Right ventricle myocardium inferior (tissue), 1 donor: ENCODE measurements at places on chromosomes 3 and 15. TPM values are rescaled to one million over a fixed set of nuclear protein-coding genes. Genes with fewer than 3 reads are reported as not detected.
A peak's percentile ranks its signal among the peaks of the same experiment; 100 is the strongest.

- no peak for DNase-seq
These were observed 8.8 kb downstream of the STOML1 start for GRCh38 chr15:73983211-73983727.

GRCh38 chr15:62492900-62493299 is 327.8 kb upstream of the C2CD4B start:
- DNase-seq = no peak

DNA sequence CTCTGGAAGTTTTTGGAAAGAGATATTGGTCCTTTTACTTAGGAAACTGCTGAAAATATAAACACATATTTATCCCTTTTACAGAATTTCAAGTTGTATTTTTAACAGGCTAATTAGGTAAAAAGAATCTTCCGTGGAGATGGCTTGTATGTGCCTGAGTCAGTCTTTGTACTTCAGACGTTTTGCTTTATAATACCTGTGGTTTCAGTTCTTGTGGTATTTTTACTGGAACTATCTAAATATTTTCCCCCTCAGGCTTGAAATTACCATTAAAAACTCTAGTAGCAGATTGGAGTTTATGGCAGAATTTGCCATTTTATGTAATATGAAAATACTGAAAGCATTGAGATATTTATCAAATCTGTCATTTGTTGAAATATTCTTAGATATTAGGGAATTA is 151.6 kb upstream of the CGNL1 start:
- no peak for DNase-seq

- DNase-seq = no peak
These were observed 6.9 kb downstream of the NUDT16 start for GRCh38 chr3:131388490-131388799.

GRCh38 chr3:65048151-65048550 is 360.4 kb upstream of the ADAMTS9 start:
- no peak for DNase-seq

DNA sequence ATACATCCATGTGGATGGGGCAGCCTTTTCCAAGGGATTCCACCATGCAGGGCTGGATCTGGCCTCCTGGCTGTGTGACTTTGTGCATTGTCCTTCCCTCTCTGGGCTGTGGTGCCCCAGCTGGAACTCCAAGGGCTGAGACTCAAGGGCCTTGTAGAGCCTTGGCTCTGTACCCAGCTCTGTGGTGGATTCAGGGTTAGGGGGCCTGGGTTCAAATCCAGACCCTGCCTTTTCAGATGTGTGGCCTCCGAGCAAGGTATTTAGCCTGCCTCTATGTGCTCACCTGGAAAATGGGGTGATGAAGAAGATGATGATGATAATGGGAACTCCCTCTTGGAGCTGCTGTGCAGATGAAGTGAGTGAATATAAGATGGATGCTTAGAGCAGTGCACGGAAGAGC is 161.9 kb downstream of the WNT7A start:
- DNase-seq = no peak

- peak; percentile 74 for DNase-seq
These were observed 6.7 kb downstream of the CA12 start for GRCh38 chr15:63374686-63375520.

DNA sequence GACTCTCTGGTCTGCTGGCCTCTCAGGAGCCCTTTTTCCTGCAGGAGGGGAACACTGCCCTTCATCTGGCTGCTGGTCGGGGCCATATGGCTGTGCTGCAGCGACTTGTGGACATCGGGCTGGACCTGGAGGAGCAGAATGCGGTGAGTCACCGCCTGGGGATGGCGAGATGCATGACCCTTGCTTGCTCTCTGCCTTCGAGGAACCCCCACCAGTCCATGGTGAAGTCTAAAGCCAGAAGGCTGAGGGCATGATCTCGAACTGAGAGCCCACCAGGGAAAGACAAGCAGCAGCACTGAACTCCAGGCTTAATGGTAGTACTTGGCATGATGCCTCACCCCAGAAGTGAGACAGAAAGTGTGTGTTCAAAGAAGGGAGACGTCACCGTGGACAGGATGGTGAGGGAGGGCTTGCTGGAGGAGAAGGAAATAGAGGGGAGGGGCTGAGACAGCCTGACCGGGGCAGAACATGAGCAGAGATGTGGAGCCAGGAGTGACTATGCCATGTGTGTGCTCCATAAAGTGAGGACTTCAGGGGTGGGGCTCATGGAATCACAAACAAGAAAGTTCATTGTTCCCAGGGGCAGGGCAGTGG is 19.2 kb downstream of the ANKDD1A start:
- no peak for DNase-seq

Gene NANOGP8
- total RNA-seq = not detected

Gene FEZF2
- not detected for total RNA-seq

Gene TNNC1
- 9,051 TPM for total RNA-seq

Gene ITIH3
- total RNA-seq = 0.43 TPM

Gene SERP1
- total RNA-seq = 23.7 TPM

Gene CORO2B
- 8.5 TPM for total RNA-seq

Gene BFSP2
- total RNA-seq = not detected
